ENCODE measurements at places on chromosomes 12 and 14. TPM values are rescaled to one million over a fixed set of nuclear protein-coding genes. Genes with fewer than 3 reads are reported as not detected.

Gene LRRC74A
- total RNA-seq = not detected

Gene OVCH1
- 0.16 TPM for total RNA-seq

Gene YLPM1
- 115 TPM for total RNA-seq

- no peaks in the 10 kb centered on the region for H3K36me3 ChIP-seq
- peaks cover 10% of the 10 kb centered on the region for H3K4me1 ChIP-seq
- DNase-seq = no peak
- H3K27ac ChIP-seq = peak overlapping the region; percentile 60
- no peaks in the 10 kb centered on the region for H3K27me3 ChIP-seq
These were observed 57.0 kb downstream of the KIF26A start for GRCh38 chr14:104195361-104195760.

DNA sequence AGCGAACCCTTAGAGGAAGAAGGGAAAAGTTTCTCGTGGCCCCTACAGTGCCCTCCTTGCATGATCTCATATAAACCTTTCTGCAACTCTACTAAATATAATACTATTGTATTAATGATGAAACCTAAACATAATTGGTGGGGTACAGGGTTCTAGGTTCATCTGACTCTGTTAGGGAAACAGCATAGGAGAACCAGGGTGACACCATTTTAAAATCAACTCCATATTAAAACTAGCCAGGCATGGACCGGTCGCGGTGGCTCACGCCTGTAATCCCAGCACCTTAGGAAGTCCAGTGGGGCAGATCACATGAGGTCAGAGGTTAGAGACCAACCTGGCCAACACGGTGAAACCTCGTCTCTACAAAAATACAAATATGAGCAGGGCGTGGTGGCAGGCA, 15.0 kb upstream of the RND1 start:
- DNase-seq = no peak
- peaks cover 7% of the 10 kb centered on the region for H3K27me3 ChIP-seq
- H3K36me3 ChIP-seq = no peaks in the 10 kb centered on the region
- H3K4me3 ChIP-seq = no peak overlapping the region
- H3K4me1 ChIP-seq = peaks cover 30% of the 10 kb centered on the region
- H3K27ac ChIP-seq = no peak overlapping the region

Data from neural crest cell (in vitro differentiated cells).